Frontal cortex (tissue), 4 donors: ENCODE measurements at places on chromosomes 13 and 19. TPM values are rescaled to one million over a fixed set of nuclear protein-coding genes. Genes with fewer than 3 reads are reported as not detected.

The CYP2B6 gene
- not detected for total RNA-seq

The PLIN4 gene
- under 0.01 TPM for total RNA-seq

The ZNF439 gene
- total RNA-seq: 38.3 TPM

The ACP7 gene
- not detected for total RNA-seq

The SLC8A2 gene
- 25.3 TPM for total RNA-seq

The JAK3 gene
- total RNA-seq: 1.6 TPM

The KLK7 gene
- not detected for total RNA-seq

The CFAP97D2 gene
- not detected for total RNA-seq

The ZNF226 gene
- total RNA-seq: 37.9 TPM

The ATXN8OS gene
- total RNA-seq: 1.6 TPM

The GARIN5A gene
- total RNA-seq: 2.0 TPM

The C19orf85 gene
- not detected for total RNA-seq

The NANOS3 gene
- total RNA-seq: 3.7 TPM

The PNMA8B gene
- 17.1 TPM for total RNA-seq

The ALDH16A1 gene
- 11.8 TPM for total RNA-seq

The CERS1 gene
- 21.2 TPM for total RNA-seq

The ZNF90 gene
- total RNA-seq: 2.0 TPM

The ABCA7 gene
- total RNA-seq: 2.0 TPM

The PRR19 gene
- 2.0 TPM for total RNA-seq

The C19orf38 gene
- total RNA-seq: 0.82 TPM

The TGFBR3L gene
- not detected for total RNA-seq

The CEBPA gene
- 1.6 TPM for total RNA-seq

The CYP4F8 gene
- total RNA-seq: not detected

The CRB3 gene
- 0.41 TPM for total RNA-seq

The SUGP2 gene
- total RNA-seq: 90.5 TPM

The ZNF20 gene
- total RNA-seq: 6.1 TPM

The ZNF296 gene
- total RNA-seq: under 0.01 TPM

The OR7C1 gene
- not detected for total RNA-seq

The NCCRP1 gene
- total RNA-seq: not detected

The CLDND2 gene
- total RNA-seq: not detected

The ARID3A gene
- 2.4 TPM for total RNA-seq

The WDFY2 gene
- total RNA-seq: 4.9 TPM

The F10 gene
- total RNA-seq: 0.82 TPM
